A549 treated with DMSO at 1 μM for 4 hours (cell line): ENCODE measurements at places on chromosomes 11 and 22. TPM values are rescaled to one million over a fixed set of nuclear protein-coding genes. Genes with fewer than 3 reads are reported as not detected.

The PI4KA gene
- total RNA-seq, result 20.3 to 23.6 TPM (median 22.0 TPM) in 5 replicates

The SPECC1L gene
- total RNA-seq, result 13.4 to 16.6 TPM (median 15.1 TPM) in 5 replicates

The GNAZ gene
- 1.7 to 2.9 TPM (median 2.2 TPM) in 5 replicates for total RNA-seq

The OR6A2 gene
- total RNA-seq, result not detected in 5 replicates

The PIH1D2 gene
- total RNA-seq, result 0.58 to 1.7 TPM (median 0.99 TPM) in 5 replicates

The APOA1 gene
- total RNA-seq, result 0.10 to 0.39 TPM (median 0.12 TPM) in 3 of 5 replicates, not detected in the others

The KLHDC7B gene
- total RNA-seq, result 0.02 to 0.05 TPM (median 0.05 TPM) in 3 of 5 replicates, not detected in the others

The C2CD3 gene
- 15.0 to 19.4 TPM (median 17.7 TPM) in 5 replicates for total RNA-seq

The PRR5L gene
- total RNA-seq, result 9.2 to 12.8 TPM (median 12.0 TPM) in 5 replicates

The SELENOO gene
- 13.4 to 19.2 TPM (median 17.3 TPM) in 5 replicates for total RNA-seq
